Left renal pelvis (tissue), 4 donors: ENCODE measurements at places on chromosomes 2 and 18. TPM values are rescaled to one million over a fixed set of nuclear protein-coding genes. Genes with fewer than 3 reads are reported as not detected.

Gene RPRM
- polyA plus RNA-seq = 4.1 TPM

Gene BCL2
- 21.6 TPM for polyA plus RNA-seq

Gene SEMA4C
- polyA plus RNA-seq = 47.9 TPM

Gene WNT10A
- polyA plus RNA-seq = 0.08 TPM

DNA sequence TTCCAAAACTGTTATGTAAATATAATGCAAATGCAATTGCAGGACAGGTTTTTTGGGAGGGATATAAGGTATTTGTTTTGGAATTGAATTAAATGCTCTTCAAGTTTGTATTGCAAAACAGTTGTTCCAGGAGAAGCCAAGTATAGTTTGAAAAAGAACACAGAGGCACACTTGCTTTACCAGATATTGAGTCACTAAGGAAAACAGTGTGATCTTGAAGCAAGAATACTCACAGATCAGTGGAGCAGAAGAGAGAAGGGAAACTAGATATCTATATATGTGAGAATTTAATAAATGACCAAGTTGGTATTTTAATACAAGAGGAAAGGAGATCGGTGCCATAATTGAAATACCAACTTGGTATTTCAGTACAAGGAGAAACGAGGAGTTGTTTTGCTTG lies 178.9 kb downstream of the CAPN13 start:
- DNase-seq = no peak

DNA sequence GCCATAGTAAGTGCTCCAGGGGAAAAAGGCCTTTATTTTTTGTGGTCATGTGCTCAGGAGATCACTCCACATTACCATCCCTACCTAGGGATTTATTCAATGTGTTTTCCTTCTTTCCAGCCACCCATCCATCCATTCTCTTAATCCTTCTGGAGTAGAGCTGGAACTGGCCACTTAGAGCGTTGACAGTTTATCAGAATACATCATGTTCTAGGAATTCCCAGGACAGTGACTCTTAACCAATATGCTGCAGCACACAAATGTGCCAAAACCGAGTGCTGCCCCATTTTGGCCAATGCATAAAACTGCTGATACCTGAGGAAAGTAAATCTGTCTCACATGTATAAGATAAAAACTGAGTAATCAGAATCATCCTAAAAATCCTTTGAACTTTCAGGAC lies 63.7 kb downstream of the FARSB start:
- DNase-seq = no peak

DNA sequence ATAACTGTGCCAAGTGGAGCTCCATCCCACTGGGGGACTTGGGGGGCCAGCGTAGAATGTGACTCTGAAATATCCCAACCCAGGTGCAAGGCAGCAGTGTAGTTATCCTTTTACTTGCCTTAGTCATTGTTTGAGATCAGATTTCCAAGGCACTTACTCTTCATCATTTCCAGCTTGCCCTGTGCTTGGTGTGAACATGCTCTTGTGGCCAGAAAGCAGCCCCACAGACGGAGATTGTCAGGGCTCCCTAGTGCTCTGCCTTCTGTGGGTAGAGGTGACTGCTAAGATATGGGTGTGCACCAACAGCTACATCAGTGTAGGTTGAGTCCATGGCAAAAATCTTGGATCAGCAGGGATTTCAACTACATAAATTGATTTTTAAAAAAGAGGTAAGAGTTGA lies 2010.0 kb upstream of the PIK3C3 start:
- DNase-seq = no peak

DNA sequence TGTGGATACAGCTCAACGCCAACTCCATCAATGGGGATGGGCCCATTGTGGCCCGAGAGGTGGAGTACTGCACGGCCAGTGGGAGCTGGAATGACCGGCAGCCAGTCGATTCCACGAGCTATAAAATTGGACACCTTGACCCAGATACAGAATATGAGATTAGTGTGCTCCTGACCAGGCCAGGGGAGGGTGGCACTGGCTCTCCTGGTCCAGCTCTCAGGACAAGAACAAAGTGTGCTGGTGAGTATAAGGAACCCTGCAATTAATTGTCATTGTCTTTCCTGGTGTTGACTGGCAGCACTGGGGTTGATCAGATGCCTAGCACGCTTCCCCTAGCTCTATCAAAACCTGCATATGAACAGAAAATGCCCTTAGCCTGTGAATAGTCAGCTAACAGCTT lies 388.1 kb downstream of the PTPRM start:
- DNase-seq = no peak

DNA sequence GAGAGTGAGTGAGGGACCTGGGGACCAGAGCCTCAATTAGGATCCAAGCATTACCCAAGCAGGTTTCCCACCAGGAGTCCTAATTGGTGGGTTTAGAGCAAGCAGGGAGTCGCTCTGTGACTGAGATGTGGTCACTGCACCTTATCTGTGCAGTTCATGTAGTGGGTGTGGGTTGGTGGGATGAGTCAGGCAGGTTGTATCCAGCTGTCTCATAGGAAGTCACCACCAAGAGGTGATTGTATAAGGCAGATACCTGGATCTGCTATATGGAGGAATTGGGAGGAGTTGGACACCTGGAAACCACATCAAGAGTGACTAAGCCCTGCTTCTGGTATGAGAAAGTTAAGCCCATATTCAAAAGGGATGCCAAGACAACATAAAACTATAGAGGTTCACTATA lies 106.8 kb downstream of the ARHGAP28 start:
- no peak for DNase-seq

GRCh38 chr2:30981096-30981495 lies 157.1 kb downstream of the GALNT14 start:
- DNase-seq = no peak

- DNase-seq = no peak
Measured at GRCh38 chr18:24894880-24895279, 434.4 kb downstream of the HRH4 start.

- DNase-seq = no peak
Measured at GRCh38 chr2:229425598-229425997, 154.5 kb upstream of the PID1 start.

DNA sequence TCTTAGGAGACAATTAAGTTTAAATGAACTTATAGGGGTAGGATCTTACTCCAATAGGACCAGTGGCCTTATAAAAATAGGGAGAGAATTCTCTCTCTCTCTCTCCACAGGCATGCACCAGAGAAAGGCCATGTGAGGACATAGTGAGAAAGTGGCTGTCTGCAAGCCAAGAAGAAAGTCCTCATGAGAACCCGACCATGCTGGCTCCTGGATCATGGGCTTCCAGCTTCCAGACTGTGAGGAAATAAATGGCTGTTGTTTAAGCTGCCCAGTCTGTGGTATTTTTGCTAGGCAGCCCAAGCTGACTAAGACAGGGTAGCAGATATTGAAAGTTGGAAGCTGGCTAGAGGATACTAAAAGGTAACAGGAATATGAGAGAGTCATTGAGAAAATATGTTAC lies 454.0 kb downstream of the NBAS start:
- no peak for DNase-seq

- peak; percentile 8 for DNase-seq
Measured at GRCh38 chr2:229780856-229781773, 66.8 kb upstream of the DNER start.

DNA sequence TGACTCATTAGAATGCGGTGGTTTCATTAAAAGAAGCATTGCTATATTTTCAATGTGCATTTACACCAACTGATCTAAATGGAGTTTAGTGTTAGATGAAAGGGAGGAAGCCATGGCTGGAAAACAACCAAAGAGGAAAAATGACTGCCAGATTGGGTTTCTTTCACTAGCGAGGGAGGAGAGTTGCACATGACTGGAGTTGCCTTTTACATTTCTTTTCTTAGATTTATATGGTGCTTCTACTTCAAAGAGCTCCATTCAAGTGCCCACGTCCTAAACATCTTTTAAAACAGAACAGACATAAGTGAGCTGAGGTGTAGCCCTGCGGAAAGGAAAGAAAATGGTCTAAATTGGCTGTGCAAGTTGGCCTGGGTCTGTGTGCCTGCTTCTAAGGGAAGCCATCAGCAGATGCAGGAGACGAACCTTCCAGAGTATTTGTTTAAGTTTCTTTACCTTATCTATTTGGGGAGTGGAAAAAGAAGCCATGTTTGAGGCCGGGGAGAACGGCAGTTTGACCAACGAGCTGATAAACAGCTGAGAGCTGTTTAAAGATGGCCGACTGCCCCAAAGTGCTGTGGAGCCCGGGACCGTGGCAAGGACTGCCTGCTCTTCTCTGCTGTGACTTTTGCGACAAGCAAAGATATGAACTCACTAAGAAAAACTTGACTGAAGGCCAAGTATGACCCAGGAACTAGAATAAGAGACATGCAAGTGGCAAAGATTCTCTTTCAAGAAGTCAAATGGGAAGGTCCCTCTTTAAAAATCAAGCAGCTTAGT lies 327.0 kb downstream of the ZNF516 start:
- no peak for DNase-seq

DNA sequence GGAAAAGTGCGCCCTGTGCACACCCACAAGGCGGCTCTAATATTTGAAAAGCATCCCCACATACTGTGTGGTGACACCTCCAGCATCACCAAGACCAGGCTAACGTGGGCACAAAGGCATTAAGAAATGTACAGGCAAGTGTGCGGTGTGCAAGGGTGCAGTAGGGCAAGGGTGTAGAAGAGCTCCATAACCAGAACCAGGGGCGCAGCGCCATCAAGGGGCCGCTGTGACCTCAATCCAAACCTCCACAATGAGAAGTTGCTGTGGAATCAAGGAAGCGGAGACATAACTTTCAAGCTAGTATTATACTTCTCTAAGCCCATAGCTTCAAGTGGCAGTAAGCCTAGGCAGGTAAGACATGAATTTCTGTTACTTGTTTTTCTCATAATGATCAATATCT lies 13.0 kb downstream of the L3MBTL4 start:
- DNase-seq = no peak

DNA sequence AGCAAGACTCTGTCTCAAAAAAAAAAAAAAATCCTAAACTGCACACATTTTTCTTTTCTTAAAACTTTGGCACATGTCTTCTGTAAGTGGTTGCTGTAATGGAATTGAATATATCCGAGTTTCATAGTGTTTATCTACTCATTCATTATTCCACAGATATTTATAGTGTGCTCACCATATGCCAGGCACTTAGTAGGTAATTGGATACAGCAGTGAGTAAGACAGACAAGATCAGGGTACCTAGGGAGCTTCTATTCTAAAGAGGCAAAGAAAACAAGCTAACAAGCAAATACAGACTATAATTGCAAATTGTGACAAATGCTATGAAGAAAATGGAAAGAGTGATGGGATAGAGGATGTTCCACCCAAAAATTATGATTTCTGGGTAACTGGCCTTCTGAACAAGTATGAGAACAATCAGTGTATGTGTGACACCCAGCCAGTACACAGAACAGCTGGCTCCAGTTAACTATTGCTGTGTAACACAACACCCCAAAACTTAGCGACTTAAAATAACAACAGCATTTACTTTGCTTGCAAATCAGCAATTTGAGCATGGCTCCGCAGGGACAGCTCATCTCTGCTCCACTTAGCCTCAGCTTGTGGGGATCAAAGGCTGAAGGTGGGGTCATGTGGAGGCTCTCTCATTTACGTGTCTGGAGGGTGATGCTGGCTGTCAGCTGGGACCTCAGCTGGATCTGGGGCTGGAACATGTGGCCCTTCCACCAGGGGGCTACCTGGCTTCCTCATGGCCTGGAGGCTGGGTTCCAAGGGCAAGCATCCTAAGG lies 224.9 kb downstream of the INSIG2 start:
- no peak for DNase-seq

DNA sequence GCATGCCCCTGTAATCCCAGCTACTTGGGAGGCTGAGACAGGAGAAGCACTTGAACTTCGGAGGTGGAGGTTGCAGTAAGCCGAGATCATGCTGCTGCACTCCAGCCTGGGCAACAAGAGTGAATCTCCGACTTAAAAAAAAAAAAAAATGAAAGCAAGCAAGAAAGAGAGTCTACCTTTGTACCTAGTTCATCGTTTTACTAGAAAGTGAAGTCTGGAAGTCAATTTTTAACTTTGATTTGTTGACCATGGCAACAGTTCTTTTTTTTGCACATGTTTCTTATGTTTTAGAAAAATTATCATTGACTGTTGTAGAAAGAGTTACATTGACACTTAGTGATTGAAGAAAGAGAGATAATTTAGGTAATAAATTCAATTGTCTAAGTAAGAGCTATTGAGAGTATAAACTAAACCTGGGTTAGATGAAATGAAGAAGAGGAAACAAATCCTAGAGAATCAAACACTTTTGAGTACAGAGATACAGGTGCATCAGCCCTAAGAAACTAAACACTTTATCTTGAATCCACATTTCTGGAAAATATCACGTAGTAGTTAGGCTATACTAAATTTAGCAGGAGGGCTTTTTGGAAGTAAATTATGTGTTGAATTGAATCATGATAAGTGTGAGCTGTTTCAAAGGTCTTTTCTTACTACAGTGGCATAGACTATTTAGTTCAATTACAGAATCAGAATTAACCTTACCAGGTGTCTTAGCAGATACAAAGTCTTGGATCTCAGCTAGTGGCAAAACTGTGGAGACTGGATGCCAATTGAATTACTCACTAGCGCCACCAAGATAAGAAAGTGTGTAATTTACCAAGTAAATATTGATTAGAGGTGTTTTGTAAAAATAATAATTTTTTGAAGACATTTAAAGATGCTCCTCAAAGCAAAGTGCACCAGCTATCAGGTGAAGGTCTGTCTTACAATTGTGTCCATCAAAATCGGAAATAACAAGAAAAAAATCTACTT lies 303.4 kb upstream of the NRXN1 start:
- no peak for DNase-seq
